ENCODE measurements at places on chromosomes 2 and 18.

- no peak for DNase-seq
Observed at GRCh38 chr2:224378701-224379097, 23.2 kb downstream of the FAM124B start.

- DNase-seq = no peak
Observed at GRCh38 chr2:241886840-241887447, 17.4 kb downstream of the RTP5 start.

DNA sequence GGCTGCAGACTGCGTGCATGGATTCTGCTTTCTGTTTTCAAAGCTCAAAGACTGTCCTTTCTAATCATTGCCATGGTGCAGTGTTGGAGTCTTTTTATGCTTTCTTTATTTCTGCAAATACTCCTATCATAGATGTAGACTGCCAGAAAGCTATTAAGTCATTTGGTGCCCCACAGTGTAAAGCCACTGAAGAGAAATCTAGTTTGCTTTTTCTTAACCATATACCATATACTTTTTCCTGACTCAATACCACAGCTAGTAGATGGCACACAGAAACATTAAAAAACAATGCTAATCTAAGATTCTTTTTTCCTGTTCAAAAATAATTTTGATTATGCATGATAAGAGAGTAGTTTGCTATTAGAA, 109.9 kb upstream of the RAB27B start:
- no peak for DNase-seq

GRCh38 chr2:86068136-86068588, 37.5 kb downstream of the POLR1A start:
- peak; percentile 58 for DNase-seq

GRCh38 chr2:30231212-30231995, at the start of gene LBH:
Gene LBH, plus strand, starts transcription at chr2:30231534. Its CDS starts 205 bp downstream, at chr2:30231739.
- DNase-seq = peak; percentile 92

- DNase-seq = no peak
Observed at GRCh38 chr2:229335330-229335729, 64.2 kb upstream of the PID1 start.

DNA sequence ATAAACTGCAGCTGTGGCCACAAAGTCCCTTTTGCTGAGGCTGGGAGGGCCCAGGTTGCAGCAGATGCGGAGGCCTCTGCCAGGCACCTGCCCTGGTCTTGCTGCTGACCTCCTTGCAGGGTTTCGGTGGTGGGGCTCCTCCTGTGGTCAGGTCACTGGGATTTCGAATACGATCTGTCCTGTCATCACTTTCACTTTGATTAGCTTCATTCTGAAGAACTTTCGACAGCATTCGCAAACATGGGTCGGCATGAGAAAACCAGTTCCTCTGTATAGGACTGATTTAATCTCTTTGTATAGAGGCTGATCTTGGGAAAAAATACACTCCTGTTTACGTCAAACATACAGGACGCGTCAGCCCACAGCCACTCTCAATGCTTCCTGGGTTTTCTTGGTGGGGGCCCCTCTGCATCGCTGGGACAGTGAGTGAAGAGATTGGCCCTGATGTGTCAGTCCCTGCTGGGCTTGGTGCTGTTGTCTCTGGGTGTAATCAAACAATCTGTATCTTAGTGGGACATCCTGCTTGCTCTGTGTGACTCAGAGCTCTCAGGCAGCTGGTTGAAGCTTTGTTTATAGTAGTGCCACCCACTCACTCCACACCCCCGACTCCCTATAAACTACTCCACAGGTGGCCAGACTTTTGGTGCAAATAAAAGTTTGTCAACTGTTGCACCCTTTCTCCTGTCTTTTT, 209.4 kb upstream of the CXCR4 start:
- DNase-seq = peak; percentile 89

DNA sequence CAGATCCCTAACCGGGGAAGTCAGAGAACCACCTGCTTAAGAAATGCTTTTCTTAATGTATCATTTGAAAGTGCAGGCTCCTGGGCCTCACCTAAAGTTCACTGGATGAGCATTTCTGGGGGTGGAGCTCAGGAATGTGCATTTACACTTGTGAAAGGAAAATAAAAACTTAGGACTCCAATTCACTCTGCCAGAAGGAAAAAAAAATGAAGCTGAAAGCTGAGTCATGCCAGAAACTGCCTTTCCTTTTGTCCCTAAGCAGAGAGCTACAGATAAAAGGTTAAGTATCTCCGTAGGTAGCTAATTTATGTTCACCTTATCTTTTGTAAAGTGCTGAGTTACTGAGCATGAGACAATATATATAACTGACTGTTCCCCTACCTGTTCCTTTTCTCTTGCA, 229.5 kb upstream of the MEX3C start:
- no peak for DNase-seq

All from CD4-positive, alpha-beta T cell treated with Interleukin-2 at 100 ng/mL for 4 hours (primary cell).